SK-N-DZ (cell line): ENCODE measurements at places on chromosomes 16 and 17.

- no peak for DNase-seq
Measured at GRCh38 chr17:39165841-39166349, at the start of gene ARL5C. Gene ARL5C (minus strand): TSS chr17:39166161. CDS start chr17:39165760, 401 bp downstream.

- no peak for DNase-seq
Measured at GRCh38 chr16:50457979-50458491, 89.2 kb upstream of the BRD7 start.

DNA sequence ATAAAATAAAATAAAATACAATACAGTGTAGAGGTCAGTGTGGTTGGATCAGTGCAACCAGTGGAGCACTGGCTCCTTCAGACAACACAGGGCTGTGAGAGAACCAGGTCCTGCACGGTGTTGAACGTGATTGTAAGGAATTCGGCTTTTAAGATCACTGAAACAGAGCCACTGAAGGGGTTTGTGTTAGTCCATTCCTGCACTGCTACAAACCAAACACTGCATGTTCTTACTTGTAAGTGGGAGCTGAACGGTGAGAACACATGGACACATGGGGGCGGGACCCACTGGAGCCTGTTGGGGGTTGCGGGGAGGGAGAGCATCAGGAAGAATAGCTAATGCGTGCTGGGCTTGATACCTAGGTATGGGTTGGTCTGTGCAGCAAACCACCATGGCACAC, 193.2 kb upstream of the AXIN2 start:
- DNase-seq: no peak

DNA sequence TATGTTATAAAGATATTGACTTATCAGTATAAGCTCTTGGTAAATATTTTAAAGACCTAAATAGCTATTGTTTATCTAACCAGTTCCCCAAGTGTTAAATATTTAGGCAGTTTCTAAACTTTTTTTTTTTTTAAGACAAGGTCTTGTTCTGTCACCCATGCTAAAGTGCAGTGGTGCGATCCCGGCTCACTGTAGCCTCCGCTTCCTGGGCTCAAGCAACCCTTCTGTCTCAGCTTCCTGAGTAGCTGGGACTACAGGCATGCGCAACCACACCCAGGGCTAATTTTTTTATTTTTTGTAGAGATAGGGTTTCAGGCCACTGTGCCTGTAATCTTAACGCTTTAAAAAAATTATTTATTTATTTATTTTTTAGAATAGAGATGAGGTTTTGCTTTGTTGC, 43.5 kb downstream of the SNX29 start:
- DNase-seq: no peak

DNA sequence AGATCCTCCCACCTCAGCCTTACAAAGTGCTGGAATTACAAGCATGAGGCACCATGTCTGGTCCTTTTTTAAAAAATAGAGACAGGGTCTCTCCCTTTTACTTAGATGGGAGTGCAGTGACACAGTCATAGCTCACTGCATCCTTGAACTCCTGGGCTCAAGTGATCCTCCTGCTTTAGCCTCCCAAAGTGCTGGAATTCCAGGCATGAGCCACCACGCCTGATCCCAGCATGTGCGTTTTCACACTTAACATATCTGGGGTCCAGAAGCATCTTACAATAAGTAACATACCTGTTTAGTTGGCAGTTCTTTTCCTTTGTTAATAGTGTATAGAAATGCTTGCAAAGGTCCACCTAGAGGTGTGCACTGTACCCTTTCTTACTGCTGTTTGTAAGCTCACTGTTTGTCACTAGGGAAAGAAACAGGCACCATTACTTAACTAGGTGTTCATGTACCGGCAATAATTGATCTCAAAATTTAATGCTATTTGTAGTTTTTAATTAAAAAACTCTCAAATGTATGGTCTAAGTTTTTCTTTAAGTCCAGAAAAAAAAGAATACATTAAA, 221.7 kb downstream of the RPTOR start:
- no peak for DNase-seq

- no peak for DNase-seq
Measured at GRCh38 chr16:14109782-14110727, 38.9 kb downstream of the MRTFB start.

GRCh38 chr16:56994311-56994710, 5.0 kb downstream of the NLRC5 start:
- no peak for DNase-seq

DNA sequence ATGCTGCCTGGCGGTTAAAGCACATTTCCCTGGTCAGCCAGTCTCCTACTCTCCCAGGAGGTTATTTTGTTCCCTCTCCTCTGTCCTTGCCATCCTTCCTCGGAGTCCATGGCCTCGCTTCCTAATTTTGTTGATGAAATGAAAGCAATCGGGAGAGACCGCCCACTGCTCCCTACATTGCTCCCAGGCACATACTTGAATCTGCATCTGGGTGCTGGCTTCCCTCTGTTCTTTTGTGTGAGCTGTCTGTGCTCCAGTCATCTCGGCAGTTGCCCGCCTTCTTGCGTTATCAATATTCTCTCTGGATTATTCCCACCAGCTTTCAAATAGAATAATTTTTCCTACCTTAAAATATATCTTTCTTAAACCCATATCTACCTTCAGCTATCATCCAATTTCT, 11.1 kb downstream of the KRT23 start:
- DNase-seq: no peak

- no peak for DNase-seq
Measured at GRCh38 chr17:50331085-50331791, 14.7 kb upstream of the XYLT2 start.

DNA sequence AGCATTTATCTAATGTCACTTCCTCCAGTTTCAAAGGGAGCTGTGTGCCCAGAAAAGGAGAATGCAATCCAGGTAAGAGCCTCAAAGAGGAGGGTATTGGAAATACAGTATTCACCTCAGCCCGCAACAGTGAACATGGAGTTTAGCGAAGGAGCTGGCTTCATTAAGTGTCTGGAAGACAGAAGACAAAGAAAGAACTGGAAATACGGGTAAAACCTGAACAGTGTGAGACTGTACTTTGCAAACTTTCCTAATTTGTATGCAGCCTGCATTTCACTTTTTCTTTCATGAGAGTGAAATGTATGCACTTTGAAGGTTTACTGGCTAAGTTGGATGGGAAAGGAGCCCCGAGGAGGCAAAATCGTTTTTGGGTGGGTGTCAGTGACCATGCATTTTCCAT, 478.4 kb downstream of the HS3ST3B1 start:
- no peak for DNase-seq
